Heart left ventricle (tissue), 16 donors: ENCODE measurements at places on chromosomes 3 and 15. TPM values are rescaled to one million over a fixed set of nuclear protein-coding genes. Genes with fewer than 3 reads are reported as not detected.

DNA sequence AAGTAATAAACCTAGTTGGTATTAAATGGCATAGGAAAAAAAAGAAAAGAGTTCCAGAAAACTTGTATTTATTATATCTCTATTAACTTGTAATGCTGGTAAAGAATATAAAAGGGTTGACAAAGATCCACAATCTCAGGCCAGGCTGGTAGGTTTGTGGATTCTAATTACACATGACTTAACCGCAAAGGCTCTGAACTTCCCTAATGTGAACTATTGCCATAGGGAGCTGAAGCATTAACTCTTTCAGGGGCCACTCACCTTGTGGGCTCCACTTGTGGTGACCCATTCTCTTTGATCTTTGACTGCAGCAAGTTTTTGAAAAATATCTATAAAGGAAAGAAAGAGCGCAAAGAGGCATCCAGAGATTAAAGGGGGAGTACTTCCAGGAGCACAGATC, 58.5 kb downstream of the NEK10 start:
- no peaks in the 10 kb centered on the region for H3K36me3 ChIP-seq
- no peaks in the 10 kb centered on the region for H3K4me1 ChIP-seq
- no peak overlapping the region for H3K4me3 ChIP-seq
- H3K27me3 ChIP-seq: no peaks in the 10 kb centered on the region

DNA sequence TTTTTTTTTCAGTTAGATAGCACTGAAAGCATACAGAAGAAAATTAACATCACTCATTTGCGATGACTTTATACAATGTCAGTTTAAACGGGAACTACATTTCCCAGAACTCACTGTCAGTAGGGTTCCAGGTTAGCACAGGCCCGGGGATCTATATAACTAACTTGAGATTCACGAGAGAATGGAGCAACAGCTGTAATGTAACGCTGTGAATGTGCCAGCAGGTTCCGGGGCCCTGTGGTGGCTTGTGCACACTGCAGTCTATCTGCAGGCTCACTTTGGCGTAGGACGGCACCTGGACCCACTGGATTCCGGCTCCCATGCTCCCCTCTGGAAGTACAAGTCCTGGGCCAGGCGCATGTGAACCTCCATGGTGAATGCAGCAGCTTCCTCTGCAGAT, 19.4 kb downstream of the CCR1 start:
- H3K27ac ChIP-seq: no peak overlapping the region
- no peaks in the 10 kb centered on the region for H3K36me3 ChIP-seq
- DNase-seq: no peak
- no peaks in the 10 kb centered on the region for H3K27me3 ChIP-seq

DNA sequence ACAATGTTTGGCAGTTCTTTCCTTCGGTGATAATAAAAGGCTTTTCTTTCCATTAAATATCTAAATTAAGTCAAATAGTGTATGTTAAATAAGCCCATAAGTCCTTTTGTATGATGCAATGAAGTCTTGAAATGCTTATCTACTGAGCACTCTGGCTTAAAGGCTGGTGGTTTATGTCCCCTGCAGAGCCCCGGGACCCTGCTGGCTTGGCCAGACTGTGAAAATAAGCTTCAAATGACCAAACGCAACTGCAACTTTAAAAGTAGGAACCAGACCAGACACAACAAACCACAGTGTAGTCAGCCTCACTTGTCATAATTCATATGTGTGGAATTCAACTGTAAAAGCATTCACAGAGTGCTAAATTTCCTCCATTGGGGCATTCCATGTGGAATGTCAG, 72.5 kb downstream of the FOXP1 start:
- H3K36me3 ChIP-seq: no peaks in the 10 kb centered on the region
- no peak for DNase-seq
- peak overlapping the region; percentile 7 for H3K27ac ChIP-seq
- no peak overlapping the region for H3K4me3 ChIP-seq

FGD5 gene
- 14.9 TPM for total RNA-seq
